ENCODE measurements at places on chromosomes 12 and 14.

DNA sequence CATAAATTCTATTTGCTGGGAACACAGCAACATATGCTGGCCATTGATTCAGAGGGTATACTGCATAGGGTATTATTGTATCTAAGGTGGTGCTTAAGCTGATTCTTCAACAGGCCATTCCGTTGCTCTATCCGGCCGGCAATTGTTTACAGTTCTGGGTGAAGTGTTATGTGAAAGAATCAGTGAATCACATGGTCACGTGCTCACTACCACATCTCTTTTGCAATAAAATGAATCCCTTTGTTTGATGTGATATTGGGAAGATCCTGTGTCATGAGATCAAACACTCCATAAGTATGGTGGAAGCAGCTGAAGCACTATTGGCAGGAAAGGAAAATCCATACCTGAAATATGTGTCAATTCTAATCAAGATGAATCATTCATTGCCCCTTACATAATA, 7.6 kb upstream of the USP15 start:
- DNase-seq = no peak

GRCh38 chr12:19869413-19869812, 430.1 kb downstream of the AEBP2 start:
- no peak for DNase-seq

DNA sequence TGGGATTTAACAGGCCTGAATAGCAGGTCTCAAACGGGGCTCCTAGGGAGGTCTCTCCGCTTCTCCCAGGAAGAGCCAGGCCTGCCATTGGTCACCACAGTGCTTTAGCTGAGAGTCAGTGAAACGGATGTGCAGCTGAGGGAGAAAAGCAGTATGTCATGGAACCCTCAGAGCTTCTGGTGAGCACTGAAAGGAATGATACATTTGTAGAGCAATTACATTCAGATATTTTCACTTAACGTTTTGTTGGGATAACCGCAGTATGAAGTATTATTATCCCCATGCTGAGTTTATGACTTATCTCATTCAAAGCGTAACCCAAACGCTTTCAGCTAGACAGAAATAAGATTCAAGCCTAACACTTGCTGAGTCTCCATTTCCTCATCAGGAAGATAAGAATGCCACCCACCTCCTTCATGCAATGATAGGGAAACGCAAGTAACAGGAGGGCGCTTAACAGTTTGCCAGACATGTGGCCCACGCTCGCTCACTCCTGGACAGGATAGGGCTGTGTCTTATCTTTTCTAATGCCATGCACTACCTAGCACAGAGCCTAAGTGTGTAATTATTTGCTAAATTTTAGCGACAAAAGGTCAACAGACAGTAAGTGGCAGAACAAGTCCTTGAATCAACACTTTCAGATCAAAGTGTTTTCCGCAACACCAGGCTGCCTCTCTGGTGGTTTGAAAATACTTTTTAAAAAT, 28.2 kb downstream of the DAD1 start:
- no peak for DNase-seq

GRCh38 chr12:6154730-6155459, 30.4 kb upstream of the VWF start:
- no peak for DNase-seq

- DNase-seq = no peak
Observed at GRCh38 chr12:49294804-49295081, 204 bp upstream of the PRPH start.

GRCh38 chr12:33052141-33053051, 155.8 kb upstream of the PKP2 start:
- no peak for DNase-seq

Measured in cardiac muscle cell (in vitro differentiated cells and primary cell).